ENCODE measurements at places on chromosomes 16 and 17.

DNA sequence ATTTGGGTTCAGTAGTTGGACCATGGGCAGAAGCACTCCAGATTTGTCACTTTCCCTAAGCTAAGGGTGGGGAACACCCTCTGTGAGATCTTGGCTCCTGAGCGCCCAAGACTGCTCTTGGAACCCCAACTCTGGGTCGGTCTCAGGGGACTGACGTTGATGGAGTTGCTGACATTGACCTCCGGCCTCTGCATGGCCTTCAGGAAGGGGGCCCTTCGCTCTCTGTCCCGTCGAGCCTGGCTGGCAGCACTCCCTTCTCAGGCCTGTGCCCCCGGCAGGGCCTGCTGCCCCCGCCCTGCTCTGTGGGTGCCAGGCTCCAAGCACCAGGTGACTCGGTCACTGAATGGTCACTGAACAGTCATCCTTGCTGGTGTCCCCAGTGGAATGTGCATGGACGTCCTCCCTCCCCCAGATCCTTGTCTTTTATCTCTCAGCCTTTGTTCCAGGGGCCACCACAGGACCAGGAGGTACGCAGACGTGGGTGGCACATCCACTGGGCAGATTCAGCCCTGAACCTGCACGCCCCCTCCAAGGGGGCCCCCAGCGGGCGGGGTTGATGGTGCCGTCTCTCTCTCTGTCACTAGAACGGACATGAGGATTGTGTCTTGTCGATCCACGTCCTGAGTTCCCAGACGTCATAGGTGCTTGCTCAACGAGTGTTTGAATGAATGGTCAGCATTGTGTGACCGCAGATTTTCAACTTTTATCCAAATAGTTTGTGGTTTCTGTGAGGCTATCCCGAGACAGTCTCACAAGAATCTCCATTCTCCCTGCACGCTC lies 314.5 kb downstream of the SEC14L1 start:
- peak; percentile 69 for DNase-seq

GRCh38 chr16:58442547-58442946 lies 50.3 kb downstream of the GINS3 start:
- no peak for DNase-seq

DNA sequence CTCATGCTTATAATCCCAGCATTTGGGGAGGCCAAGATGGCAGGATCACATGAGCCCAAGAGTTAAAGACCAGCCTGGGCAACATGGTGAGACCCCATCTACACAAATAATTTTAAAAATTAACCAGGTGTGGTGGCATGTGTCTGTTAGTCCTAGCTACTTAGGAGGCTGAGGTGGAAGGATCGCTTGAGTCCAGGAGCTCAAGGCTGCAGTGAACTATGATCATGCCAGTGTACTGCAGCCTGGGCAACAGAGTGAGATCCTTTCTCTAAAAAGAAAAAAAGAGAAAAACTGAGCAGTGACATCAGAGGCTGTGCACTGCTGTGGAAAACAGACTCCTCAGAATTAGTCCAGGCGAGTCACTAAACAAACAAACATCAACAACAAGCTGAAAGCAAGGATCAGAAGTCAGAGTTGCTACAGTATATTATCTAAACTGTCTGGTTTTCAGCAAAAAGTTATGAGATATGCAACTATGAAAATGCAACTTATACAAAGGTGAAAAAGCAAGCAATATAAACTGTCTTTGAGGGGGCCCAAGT lies 39.3 kb downstream of the CBFB start:
- DNase-seq: no peak

DNA sequence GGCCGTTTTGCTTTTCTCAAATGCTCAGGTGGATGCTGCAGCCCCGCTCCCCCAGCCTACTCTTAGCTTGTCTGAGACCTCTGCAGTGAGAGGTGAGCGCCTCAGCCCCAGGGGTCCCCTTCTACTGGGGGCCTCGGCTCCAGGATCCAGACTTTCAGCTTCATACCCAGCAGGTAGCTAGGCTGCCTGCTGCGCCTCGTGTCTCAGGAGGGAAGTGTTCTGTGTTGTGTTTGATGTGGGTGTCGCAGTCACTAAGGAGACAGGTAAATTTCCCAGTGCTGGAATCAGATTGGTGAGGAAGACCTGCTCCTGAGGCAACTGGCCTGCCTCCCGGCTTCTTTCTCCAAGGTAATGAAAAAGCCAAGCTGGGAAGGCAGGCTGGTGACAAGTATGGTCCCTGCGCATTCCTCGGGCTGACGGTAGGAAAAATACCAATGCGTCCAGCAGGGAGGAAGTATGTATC lies 604.0 kb upstream of the SALL1 start:
- DNase-seq: no peak

DNA sequence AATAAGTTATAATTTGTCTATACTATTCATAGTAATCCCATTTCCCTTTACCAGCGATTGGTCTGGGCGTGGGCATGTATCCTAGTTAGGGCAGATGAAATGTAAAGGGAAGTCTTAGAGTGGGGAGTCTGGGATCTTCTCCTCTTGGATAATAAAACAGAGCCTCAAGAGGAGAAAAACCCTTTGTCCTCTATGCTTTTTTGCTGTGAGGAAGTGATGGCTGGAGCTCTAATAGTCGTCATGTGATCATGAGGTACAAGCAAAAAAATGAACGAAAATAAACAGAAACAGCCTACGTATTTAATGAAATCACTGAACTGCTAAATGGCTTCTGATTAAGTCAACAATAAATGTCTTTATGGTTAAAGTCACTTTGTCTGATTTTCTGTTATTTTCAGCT lies 26.8 kb downstream of the EFCAB5 start:
- DNase-seq: no peak

DNA sequence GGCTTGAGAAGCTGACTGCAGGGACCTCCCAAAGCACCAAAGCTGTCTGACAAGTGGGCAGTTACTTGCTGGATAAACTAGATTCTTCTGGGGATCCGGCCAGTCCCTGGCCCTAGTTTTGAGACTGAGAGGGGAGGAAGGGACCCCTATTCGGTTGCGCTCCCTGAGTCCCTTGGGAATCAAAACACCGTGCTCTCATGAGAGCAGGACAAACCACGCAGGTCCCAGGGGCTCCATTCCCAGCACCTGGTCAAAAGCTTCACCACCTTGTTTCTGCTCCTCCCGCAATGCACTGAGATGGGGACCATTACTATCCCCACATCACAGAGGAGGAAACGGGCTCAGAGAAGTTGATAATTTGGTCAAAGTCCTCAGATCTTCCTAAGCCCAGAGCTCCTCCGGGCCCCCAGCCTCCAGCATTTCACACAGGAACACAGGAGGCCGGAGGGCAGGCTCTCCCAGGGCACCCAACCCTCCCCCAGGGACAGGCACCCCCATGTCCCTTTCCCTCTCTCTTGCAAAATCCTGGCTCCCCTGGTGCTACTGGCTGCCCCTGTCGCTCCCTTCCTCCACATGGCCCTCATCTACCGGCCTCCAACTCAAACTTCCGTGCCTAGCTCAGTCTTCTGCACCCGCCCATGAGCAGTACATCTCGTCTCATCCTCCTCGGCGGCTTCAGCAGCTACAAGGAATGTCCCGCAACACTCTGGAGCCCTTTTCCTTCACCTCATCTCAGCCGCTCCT lies 3.3 kb downstream of the TRIM65 start:
- no peak for DNase-seq

DNA sequence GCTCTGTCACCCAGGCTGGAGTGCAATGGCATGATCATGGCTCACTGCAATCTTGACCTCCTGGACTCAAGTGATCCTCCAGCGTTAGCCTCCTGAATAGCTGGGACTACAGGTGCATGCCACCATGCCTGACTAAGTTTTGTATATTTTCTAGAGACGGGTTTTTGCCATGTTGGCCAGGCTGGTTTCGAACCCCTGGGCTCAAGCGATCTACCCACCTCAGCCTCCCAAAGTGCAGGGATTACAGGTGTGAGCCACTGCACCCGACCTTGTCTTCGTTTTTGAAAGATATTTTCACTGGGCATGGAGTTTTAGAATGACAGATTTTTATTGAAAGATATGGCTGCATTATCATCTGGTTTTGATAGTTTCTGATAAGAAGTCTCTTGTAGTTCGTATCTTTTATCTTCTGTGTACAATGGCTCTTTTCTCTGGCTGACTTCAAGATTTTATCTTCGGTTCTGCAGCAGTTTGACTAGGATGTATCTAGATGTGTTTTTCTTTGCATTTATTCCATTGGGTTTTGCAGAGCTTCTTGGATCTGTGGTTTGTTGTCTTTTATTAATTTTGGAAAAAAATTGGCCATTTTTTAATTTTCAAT lies 14.6 kb downstream of the ADGRG5 start:
- DNase-seq: no peak

Data from activated CD4-positive, alpha-beta T cell treated with anti-CD3 and anti-CD28 coated beads for 36 hours (primary cell).